ENCODE measurements at places on chromosomes 1 and 21.

DNA sequence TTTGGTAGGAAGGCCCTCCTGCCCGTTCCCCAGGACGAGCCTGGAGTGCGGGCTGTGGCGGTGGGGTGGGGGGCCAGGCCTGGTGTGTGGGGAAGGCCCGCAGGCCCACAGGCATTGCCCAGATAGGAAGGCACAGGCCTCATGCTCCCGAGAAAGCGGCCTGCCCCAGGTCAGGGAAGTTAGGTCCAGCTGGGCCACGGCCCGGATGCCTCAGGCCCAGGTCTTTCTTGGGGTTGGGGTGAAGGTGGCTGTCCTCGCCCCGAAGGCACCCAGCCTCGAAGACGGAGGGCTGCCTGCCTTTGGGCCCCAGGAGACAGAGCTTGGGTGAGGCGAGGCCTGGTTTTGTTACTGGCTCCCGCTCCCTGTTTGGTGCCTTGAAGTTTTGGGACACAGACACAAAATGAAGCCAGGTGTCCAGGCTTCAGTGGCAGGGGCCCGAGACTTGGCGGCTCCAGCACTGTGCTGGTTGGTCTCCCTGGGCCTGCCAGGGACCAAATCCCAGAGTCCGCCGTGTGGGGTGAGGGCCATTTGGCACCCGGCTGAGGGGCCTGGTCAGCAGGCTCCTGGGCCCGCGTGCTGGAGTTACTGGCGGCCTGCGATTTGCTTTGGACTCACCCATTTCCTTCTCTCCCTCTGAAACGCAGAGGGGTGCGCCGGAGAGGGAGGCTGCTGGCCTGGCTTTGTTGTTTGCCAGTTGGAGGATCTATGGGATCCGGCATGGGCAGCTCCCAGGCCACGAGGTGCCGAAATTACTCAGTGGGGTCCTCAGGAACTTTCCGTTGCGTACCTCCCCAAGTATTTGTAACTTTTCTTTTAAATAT, 2.0 kb downstream of the SKI start:
- no peak for DNase-seq

- no peak for DNase-seq
These were observed 65.1 kb downstream of the ADARB1 start for GRCh38 chr21:45139473-45139872.

GRCh38 chr1:29925058-29925457, 688.7 kb downstream of the PTPRU start:
- no peak for DNase-seq

DNA sequence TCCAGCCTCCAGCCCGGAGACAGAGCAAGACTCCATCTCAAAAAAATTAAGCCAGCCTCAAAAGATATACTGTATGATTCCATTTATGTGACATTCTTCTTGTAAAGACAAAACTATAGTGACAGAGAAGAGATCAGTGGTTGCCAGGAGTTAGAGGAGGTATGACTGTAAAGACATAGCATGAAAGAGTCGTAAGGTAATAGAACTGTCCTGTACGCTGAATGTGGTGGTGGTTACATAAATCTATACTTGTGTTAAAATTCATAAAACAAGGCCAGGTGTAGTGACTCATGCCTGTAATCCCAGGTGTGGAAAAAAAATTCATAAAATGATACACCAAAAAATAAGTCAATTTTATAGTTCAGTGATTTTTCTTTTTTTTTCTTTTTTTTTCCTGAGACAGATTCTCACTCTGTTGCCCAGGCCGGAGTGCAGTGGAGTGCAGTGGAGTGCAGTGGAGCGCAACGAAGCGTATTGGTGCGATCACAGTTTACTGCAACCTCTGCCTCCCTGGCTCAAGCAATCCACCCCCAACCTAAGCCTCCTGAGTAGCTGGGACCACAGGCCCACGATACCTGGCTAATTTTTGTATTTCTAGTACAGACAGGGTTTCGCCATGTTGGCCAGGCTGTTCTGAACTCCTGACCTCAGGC, 84.9 kb upstream of the CXADR start:
- DNase-seq = no peak

DNA sequence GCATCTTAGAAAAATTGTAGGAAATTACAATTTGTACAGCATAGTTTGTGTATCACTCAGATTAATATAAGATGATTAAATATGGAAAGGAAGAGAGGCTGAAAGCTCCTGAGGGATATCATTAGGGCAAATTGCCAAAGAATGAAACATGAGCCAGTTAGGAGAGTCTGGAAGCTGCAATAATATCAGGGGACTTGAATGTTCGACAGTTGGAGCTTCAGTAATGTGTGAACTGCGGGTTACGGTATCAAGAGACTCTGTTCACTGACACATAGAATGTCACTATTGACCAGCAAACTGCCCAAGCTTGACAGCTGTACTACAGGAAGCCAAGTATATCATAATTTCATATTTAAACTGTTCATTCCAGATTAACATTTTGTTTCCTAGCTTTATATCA, 157.2 kb downstream of the DENND1B start:
- DNase-seq = no peak

DNA sequence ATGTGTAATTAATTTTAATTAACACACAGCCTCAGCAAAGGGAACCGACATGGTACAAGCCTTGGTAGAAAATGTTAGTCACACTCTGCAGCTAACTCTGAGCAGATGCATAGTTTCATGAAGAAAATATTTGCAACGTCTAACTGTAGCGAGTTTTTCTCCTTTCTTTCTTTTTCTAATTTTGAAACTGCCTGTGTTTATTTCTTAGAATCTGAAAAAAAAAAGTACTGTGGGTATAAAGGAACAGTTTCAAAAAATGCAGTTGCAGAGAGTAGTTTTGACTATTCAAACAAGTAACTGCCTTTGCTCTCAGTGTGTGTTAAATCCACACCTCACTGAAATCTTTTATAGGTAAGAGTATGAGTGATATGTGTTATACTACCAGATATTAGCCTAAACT, 149.9 kb upstream of the C1orf105 start:
- DNase-seq = no peak

DNA sequence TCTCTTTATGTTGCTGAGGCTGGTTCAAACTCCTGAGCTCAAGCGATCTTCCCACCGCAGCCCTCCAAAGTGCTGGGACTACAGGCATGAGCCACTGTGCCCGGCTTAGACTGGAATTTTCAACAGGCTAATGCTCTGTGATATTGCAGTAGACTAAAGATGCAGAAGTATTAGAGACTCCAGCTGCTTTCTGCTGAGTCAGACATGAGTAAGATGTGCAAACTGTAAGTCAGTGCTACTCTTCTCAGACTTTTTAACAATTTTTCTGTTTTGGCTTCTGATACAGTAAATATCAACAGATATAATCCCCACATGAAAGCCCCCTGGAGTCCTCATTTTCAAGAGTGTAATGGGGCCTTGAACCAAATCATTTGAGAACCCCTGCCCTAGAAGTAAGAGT, 29.3 kb upstream of the NLRP3 start:
- DNase-seq = no peak

DNA sequence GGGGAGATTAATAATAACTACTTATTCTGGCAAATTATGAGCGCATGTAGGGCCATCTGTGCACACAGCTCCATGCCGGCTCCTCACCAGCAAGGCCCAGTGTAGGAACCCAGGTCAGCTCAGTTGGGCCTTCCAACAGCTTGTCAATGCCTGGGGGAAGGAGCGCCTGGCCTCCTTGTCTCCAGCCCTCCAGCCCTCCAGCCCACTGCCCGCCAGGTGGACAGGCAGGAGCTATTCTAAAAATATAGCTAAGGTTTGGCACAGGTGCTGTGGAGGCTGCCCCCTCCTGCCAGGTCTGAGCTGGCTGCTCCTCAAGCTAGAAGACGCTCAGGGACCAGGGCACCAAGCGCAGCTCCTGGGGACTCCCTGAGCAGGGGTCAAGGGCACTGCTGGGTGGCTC, 85.7 kb downstream of the GRIK3 start:
- DNase-seq = no peak

DNA sequence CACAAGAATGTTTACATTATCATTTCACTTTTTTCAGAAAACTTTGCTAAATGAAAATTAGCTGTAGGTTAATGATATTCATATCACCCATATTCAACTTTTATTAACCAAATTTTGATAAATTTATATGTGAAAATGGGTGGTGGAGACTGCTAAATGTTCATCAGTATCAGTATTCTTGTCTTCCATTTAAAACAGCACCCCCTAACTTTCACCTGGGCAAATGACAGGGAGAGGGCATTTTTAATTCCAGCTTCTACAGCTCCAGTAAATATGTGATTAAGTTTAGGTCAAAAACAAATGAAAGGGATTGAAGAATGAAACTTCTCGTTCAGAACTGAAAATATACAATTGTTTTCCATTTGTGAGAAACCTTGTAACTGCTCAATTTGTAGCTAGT, 722.2 kb downstream of the KCNT2 start:
- DNase-seq = no peak

DNA sequence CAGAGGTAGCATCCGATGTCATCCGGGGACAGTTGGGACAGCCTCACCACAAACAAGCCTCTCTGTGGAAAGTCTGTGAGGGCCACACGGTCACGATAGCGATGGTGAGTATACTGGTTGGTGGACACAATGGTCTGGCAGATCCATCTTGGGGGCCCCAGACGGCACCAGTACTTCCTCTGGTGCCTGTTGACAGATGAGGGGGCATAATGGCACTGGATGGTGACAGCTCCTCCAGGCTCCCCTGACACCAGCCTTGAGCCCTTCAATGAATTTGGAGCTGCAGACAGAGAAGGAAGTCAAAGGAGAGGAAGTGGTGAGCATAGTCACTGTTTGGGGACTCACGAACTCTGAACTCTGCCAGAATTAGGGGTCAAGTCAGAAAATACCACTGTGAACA, 8.0 kb downstream of the FCAMR start:
- no peak for DNase-seq

- no peak for DNase-seq
These were observed 114.0 kb upstream of the RAB4A start for GRCh38 chr1:229156872-229157271.

- no peak for DNase-seq
These were observed 289.3 kb downstream of the TTLL7 start for GRCh38 chr1:83709662-83710061.

DNA sequence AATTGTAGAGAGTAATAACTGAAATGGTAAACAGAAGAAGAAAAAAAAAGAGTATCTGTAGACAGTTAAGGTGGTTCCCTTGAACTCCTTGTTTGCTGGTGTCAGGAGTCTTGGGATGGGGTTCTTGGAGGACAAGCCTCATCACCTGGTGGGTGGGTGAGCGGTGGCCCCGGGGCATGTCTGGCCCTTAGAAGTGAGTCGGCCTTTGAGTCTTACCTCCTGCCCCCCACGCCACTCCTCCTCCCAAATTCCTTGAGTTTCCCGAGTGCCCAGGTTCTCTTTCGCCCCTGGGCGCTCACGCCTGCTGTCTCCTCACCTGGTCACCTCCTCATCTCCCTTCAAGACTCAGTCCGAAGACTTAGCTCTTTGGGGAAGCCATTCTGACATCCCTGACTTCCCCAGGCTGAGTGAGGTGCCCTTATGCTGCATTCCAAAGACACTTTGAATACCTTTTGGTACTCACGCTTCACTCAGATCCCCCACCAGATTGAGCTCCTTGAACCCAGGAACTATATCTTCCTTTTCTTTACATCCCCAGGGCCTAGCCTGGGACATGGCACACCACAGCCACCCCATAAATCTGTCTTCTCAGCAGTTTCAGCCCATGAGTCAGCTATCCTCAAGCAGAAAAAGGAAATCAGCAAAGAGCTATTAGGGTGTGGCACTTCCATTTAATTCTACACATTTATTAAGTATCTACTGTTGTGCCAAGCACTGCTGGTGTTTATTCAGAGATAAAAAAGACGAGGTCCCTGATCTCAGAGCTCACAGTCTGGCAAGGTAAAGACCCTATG, 13.5 kb upstream of the IKBKE start:
- no peak for DNase-seq

DNA sequence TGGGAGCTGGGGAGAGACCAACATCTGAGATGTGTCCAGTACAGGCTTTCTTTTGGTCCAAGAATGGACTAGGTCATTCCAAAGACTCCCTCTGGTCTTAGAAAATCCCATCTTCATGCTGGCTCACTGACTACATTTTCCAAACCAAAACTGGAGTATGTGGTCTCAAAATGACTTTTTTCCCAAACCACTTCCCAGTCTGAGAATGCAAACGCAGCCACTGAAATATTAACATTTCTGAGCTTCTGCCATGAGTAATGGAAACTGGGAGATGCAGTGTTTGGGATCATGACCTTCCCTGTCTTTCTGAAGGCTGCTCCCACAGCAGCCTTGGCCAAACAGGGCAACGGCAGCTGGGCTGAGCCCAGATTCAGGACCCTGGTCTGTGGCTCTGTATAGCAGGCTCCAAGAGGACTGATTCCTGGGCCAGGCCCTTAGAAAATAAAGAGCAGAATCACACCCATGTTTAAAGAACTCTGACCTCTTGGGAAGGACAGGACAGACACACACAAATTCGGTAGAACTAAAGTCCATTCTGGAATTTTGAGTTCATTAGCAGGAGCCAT, 62.1 kb upstream of the CNTN2 start:
- DNase-seq = no peak

- no peak for DNase-seq
These were observed 27.1 kb upstream of the AJAP1 start for GRCh38 chr1:4627353-4627752.

GRCh38 chr1:31416101-31416736, 3.2 kb downstream of the SERINC2 start:
- DNase-seq = no peak

DNA sequence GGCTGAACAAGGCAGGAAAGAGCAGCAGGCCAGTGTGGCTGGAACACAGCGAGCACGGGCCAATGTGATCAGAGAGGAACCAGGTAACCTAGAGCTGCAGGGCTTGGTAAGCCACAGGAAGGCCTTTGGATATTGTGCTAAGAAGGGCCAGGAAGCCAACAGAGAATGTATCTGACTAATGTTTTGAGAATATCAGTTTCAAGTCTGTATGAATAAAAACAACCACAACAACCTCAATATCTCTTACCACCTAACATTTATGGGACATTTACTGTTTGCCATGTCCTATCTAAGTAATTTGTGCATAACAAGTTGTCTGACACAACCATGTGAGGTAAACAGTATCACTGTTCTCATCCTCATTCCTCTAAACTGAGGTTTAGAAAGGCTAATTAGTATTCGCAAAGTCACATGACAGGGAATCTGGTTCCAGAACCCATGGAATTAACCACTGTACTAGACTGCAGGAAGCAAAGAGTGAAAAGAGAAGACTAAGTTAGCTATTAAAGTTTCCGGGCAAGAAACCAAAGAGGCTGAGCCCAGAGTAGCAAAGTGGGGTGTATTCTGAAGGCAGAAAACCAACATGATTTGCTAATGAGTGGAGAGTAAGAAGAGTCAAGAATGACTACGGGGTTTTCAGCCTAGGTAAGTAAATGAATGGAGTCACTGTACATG, 38.9 kb downstream of the SPRTN start:
- no peak for DNase-seq

GRCh38 chr1:227796359-227796915, 19.0 kb upstream of the PRSS38 start:
- DNase-seq = no peak

- no peak for DNase-seq
These were observed 4.5 kb upstream of the HES4 start for GRCh38 chr1:1004420-1004779.

GRCh38 chr1:222543817-222544216, 4.1 kb downstream of the HHIPL2 start:
- DNase-seq = no peak
